ENCODE measurements at places on chromosomes 2 and 18. TPM values are rescaled to one million over a fixed set of nuclear protein-coding genes. Genes with fewer than 3 reads are reported as not detected.

ATP8B1 gene
- total RNA-seq: 6.2 TPM

PMAIP1 gene
- 18.0 TPM for total RNA-seq

NAT8 gene
- total RNA-seq: not detected

PROM2 gene
- 0.19 TPM for total RNA-seq

ITGA4 gene
- total RNA-seq: 1.6 TPM

CCNYL1 gene
- total RNA-seq: 19.4 TPM

DLGAP1 gene
- not detected for total RNA-seq

MAPRE3 gene
- 11.0 TPM for total RNA-seq

BOD1L2 gene
- total RNA-seq: not detected

PARD3B gene
- total RNA-seq: 0.88 TPM

RFX8 gene
- total RNA-seq: not detected
